Body of pancreas (tissue), 4 donors: ENCODE measurements at places on chromosomes 13 and 19. TPM values are rescaled to one million over a fixed set of nuclear protein-coding genes. Genes with fewer than 3 reads are reported as not detected.

The BRME1 gene
- total RNA-seq = 3.0 TPM

GRCh38 chr13:94298346-94298745 lies 181.1 kb downstream of the DCT start:
- no peaks in the 10 kb centered on the region for H3K36me3 ChIP-seq
- DNase-seq = no peak
- H3K4me3 ChIP-seq = no peak overlapping the region

The GFY gene
- not detected for total RNA-seq

DNA sequence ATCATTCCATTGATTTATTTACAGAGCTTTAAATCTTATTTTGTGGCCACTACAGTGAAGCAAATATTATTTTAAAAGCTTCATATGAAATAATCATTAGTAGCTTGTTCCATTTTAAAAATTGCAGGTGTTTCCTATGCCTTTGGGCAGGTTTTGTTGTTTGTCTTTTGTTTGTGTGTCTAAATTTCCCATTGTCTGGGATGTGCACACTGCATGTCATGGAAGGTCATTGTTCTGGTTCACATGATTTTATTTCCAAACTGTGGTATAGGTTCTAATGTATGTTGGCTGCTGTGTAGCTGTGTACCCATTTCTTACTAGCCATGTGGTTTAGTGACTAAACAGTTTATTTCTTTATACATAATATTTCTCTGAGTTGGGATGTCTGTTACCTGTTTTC lies 65.6 kb downstream of the COL4A2 start:
- no peak for DNase-seq
- no peaks in the 10 kb centered on the region for H3K36me3 ChIP-seq
- H3K27me3 ChIP-seq = no peaks in the 10 kb centered on the region
- no peak overlapping the region for H3K27ac ChIP-seq
- H3K4me3 ChIP-seq = no peak overlapping the region

- no peaks in the 10 kb centered on the region for H3K4me1 ChIP-seq
- no peak for DNase-seq
- no peak overlapping the region for H3K27ac ChIP-seq
- H3K4me3 ChIP-seq = no peak overlapping the region
- no peaks in the 10 kb centered on the region for H3K36me3 ChIP-seq
Measured at GRCh38 chr13:106047859-106048258, 487.6 kb downstream of the EFNB2 start.

DNA sequence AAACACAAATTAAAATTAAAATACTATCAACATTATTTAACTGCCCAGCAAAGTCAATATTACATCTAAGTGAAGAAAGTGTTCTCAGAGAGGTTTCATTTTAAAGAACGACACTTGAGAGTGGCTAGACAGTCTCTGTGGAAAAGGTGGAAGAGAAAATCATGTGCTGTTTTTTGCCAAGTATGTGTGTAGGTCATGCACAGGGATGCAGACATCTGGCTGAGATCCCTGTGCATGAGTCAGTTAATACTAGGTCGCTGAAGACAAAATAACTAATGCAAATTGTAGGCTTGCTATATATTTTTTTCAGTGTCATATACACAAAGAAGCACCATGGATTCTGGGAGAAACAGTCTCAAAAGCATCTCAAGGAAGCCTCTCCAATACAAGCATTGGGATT lies 44.3 kb upstream of the ENOX1 start:
- DNase-seq = no peak
- no peaks in the 10 kb centered on the region for H3K4me1 ChIP-seq
- H3K4me3 ChIP-seq = no peak overlapping the region
- no peak overlapping the region for H3K27ac ChIP-seq
- no peaks in the 10 kb centered on the region for H3K36me3 ChIP-seq

The SERTAD1 gene
- 7.3 TPM for total RNA-seq
